Esophagus squamous epithelium (tissue), 5 donors: ENCODE measurements at places on chromosomes 2 and 18.

DNA sequence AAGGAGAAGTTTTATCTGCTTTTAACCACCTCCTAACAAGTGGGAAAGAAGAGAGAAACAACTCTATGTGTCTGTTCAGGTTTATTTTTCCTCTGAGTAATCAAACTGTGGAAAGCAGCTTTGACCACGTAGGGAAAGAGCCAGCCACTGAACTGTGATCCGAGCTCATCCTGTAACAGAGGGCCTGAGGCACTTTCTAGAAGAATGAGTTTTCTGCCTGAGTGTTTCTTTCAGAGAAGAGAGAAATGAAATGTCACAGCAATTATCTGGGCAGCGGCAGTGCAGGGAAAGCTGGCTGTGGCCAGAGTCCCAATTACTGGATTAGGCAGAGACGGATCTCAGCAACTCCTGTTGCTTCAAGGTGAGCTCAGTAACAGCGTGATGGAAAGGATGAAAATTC is 151.9 kb downstream of the CD226 start:
- no peak for DNase-seq

- no peak for DNase-seq
Observed at GRCh38 chr2:226893216-226893615, 57.4 kb downstream of the RHBDD1 start.

GRCh38 chr2:71558300-71559051 is 105.1 kb downstream of the DYSF start:
- DNase-seq = no peak

- DNase-seq = no peak
Observed at GRCh38 chr18:28086670-28087552, 90.0 kb downstream of the CDH2 start.

DNA sequence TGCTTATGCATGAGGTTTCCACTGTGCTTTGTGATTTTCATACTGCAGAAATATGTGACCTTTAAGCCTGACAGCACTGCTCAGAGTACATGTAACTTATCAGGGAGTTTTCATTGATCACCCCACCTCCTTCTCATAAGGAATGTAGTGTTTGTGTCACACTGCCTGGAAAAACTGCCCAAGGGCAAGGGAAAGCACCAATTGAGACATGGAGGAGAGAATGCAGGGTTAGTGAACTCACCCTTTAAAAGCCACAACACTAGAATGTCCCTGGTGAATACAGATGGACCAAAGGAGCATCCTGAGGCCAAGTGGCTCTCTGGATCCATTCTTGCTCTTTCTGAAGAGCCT is 147.2 kb upstream of the SPATS2L start:
- no peak for DNase-seq

- DNase-seq = no peak
Observed at GRCh38 chr2:223062396-223062795, 10.4 kb downstream of the KCNE4 start.

DNA sequence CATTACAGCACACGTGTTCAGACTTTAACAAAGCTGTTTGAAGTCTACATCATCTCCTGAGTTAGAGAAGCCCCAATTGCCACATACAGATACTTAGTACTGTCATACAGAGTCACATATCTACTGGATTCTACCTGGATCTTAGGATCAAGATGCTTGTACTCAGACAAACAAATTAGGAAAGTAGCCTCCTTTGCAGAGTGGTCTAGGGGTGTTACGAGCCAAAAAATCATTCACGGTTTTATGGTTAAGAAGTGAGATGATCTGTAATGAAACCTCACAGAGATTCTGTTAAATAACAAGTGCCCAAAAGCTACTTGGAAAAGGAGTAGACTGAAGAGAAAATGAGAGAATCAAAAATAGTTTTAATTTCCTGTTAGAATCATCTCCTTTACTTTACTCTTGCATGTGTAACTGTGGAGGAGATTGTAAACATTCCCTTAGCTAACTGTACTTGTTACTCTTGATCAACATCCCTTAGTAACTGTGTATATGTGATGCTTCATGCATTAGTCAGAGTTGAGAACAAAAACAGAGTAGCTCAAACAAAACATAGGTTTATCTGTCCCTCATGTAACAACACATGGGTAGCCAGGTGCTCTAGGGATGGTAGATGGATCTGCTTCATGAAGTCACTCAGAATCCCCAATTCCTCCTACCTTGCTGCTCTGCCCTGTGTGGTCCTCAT is 16.4 kb upstream of the IL1RL1 start:
- no peak for DNase-seq
